Panc1 (cell line): ENCODE measurements at places on chromosomes 6 and 20. TPM values are rescaled to one million over a fixed set of nuclear protein-coding genes. Genes with fewer than 3 reads are reported as not detected.

DNA sequence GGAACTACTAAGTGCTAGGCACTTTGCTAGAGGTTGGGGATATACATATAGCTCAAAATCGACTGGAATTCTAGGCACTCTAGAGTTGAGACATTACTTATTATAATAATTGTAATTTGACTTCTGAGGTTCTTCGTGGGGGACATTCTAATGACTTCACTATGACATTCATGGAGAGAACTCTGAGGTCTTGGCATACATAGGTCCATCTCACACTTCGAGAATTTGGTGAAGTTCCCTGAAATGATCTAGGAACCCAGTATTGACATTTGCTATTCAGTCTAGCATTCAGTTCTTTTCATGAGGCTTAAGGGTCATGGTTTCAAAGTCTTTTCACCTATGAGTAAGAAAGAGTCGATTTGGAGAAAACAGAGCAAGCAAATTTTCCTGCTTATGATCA, 446.6 kb upstream of the JAG1 start:
- no peaks in the 10 kb centered on the region for H3K4me1 ChIP-seq
- no peaks in the 10 kb centered on the region for H3K36me3 ChIP-seq
- DNase-seq = no peak
- no peak overlapping the region for H3K27ac ChIP-seq

PPP1R3G gene
- total RNA-seq = 0.44 TPM

DNA sequence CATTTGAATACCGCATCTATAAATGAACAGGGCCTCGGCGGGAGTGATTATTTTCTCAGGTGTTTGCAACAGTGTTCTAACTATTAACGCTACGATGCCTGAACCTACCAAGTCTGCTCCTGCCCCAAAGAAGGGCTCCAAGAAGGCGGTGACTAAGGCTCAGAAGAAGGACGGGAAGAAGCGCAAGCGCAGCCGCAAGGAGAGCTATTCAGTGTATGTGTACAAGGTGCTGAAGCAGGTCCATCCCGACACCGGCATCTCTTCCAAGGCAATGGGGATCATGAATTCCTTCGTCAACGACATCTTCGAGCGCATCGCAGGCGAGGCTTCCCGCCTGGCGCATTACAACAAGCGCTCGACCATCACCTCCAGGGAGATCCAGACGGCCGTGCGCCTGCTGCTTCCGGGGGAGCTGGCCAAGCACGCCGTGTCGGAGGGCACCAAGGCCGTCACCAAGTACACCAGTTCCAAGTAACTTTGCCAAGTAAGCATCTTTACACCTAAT, 70.9 kb downstream of the HFE start:
- peak overlapping the region; percentile 94 for H3K4me3 ChIP-seq
- peak overlapping the region; percentile 96 for H3K27ac ChIP-seq
- peaks cover 13% of the 10 kb centered on the region for H3K4me1 ChIP-seq
- no peaks in the 10 kb centered on the region for H3K27me3 ChIP-seq

ZNF343 gene
- 13.4 TPM for total RNA-seq

GRCh38 chr20:34222208-34222607, 19.0 kb upstream of the ASIP start:
- DNase-seq = no peak
- H3K4me1 ChIP-seq = no peaks in the 10 kb centered on the region
- H3K27ac ChIP-seq = no peak overlapping the region
- no peaks in the 10 kb centered on the region for H3K27me3 ChIP-seq

- no peak overlapping the region for H3K27ac ChIP-seq
Measured at GRCh38 chr6:157430834-157431233, 49.8 kb downstream of the ZDHHC14 start.
